Kidney glomerular epithelial cell (primary cell): ENCODE measurements at places on chromosomes 6 and 20.

- DNase-seq, result no peak
These were observed 113.6 kb upstream of the DST start for GRCh38 chr6:56756219-56756789.

GRCh38 chr6:140979642-140980091, 1153.1 kb upstream of the GJE1 start:
- DNase-seq, result peak; percentile 93

- no peak for DNase-seq
These were observed 116.6 kb downstream of the PLCB4 start for GRCh38 chr20:9185511-9185910.

GRCh38 chr20:56735084-56735642, 106.1 kb downstream of the TFAP2C start:
- DNase-seq, result no peak

DNA sequence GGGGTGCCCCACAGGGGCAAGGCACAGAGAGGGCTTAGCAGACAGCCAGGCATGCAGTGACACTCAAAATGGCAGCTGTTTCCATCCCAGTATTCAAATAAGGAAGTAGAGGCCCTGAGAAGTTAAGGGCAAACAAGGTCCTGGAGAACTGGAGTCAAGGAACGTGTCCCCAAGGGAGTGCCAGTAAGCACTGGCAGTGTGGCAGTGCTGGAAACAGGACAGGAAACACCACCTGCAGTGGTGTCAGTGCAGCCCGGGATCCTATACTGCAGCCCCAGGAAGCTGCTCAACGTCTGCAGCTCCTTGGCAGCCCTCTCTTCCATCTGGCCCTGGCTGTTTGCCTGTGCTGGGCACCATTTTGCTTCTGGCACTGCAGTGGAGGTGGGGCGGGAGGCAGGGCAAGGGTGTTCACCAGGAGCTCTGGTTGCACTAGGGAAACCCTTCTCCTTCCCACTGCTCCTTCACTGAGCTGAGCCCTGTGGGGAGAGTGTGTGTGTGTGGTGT, 56.3 kb downstream of the EDN3 start:
- DNase-seq, result no peak

GRCh38 chr6:161545741-161546140, 271.9 kb upstream of the AGPAT4 start:
- DNase-seq, result no peak

DNA sequence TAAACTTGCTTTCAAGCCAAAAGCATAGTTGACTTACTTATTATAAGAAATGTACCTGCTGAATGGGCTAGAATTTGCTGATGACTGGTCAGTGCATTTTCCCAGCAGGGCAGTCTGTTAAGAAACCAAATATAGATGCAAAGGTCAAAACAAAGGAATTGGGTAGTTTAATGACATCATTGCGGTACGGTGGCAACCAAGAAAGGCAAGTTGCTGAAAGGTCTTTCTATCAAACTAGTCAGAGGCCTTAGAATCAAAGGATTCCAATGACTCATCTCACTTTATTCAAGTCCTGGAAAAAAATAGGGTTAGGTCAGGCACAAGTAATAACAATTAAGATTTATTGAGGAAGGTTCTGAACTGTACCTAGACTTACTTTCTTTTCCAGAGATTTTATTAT, 76.4 kb downstream of the KIZ start:
- DNase-seq, result peak; percentile 13

GRCh38 chr6:167422934-167423333, 98.0 kb downstream of the TTLL2 start:
- DNase-seq, result no peak

GRCh38 chr20:20233041-20233514, 134.8 kb upstream of the INSM1 start:
- DNase-seq, result no peak

- DNase-seq, result no peak
These were observed 10.9 kb upstream of the SLC22A7 start for GRCh38 chr6:43286980-43287716.

DNA sequence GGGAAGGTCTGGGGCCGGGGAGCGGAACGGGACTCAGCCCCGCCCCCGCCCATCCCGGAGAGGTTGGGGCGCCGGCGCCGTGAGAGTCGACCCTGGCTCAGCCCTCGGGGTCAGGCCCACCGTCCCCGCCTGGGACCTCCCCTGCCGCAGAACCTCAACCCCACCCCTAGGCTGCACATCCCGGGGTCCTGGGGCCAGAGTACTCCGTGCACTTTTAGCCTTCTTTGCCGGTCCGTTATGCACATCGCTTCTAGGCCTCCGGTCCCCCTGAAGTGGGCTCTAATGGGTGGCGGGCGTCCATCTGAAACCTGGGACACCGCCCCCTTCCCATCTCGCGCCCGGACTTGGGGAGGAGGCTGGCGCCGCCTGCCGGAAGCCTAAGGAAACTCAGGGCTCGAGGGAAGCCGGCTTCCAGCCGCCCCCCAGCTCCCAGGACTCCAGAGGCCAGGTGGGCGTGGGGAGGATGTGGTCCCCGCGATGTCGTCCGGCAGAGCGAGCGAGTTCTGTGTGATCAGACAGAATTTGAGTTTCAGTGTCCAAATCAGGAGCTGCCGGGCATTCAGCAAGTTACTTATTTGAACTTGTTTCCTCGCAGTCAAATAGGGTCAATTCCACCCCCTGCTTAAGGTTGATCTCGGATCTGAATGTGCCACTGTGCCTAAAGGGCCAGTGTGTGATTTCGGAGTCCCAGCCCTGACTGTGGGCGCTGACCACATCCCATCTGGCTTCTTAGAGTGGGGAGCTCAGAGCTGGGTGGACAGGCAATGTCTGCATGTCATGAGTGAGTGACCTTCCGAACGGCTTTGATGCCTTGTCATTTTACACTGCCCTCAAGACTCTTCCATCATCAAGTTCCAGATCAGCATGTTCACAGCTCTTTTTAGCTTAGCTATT, 47.6 kb downstream of the CPXM1 start:
- peak; percentile 29 for DNase-seq

DNA sequence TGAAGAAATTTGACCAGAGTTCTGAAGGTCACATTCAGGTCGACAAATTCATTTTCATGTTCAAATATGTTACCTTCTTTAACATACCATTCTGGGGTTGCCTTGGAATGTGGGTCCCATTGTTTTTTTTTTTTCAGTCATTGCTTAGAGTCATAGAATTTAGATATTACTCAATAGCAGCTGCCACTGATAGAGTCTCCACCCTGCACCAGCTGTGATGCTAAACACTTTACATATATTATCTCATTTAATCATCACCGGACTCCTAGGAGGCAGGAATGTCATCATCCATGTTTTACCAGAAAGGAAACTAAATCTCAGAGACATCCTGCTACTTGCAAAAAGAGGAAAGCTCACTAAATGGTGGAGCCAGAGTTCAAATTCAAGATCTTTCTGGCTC, 204.7 kb downstream of the ESR1 start:
- DNase-seq, result no peak

- DNase-seq, result no peak
These were observed 114.5 kb upstream of the SLC22A16 start for GRCh38 chr6:110590821-110591351.

- no peak for DNase-seq
These were observed 30.5 kb upstream of the MDFI start for GRCh38 chr6:41607736-41608135.

DNA sequence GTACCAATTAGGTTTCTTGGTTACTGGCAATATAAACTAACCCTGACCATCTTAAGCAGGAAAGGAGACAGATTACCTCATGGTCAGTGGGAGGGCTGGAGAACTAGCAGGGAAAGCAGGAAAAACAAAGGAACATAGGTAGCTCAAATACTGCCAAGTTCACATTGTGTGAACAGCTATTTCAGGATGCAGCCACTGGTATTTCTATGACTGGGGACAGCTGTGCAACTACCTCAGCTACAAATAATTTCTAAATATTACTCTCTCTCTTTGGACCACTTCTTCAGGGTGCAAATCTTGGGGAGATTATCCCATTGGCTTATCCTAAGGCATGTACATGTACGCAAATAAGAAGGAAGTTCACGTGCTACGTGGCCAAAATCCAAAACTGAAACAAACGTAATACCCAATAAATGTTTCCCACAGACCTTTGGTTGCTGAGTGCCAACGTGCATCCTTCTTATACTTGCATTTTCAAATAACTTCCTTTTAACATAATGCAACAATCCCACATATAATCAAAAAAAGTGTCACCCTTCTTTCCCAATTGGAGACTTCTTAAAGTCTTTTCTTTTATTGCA, 180.9 kb downstream of the PHF3 start:
- no peak for DNase-seq

- DNase-seq, result no peak
These were observed 75.6 kb downstream of the PRND start for GRCh38 chr20:4797275-4797674.

- DNase-seq, result no peak
These were observed 198.9 kb downstream of the TSHZ2 start for GRCh38 chr20:53171065-53171464.

DNA sequence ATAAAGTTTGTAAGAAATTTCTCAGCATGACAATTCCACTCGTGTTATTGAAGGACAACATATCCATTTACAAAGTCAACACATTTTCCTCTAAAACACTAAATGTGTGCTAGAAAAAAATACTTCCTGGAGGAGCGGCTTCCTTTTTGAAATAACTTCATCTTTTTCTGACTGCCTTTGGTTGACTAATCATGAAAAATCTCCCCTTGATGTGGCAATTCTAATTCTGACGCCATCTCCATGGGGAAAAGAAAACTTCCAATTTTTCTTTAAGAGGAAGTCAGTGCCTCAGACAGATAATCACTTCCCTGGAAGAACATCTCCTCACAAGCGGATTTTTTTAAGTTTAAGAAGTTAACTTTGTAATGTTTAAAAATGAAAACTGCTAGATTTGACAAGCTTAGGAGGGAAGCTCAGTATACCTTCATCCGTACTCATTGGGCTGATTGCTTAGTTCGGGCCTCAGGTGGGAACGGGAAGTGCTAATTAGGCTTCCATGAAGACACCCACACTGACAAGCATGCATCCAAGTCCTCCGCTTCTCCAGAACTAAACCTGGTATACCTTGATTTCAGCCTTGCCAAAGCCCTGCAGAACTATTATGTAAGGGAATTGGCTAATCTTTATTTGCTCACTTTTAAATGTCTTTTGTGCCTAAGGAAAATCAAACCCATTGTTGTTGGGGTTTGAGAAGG, 35.1 kb upstream of the DUSP22 start:
- DNase-seq, result no peak
